Fibroblast of gingiva (primary cell): ENCODE measurements at places on chromosomes 11 and 22.
A peak's percentile ranks its signal among the peaks of the same experiment; 100 is the strongest.

DNA sequence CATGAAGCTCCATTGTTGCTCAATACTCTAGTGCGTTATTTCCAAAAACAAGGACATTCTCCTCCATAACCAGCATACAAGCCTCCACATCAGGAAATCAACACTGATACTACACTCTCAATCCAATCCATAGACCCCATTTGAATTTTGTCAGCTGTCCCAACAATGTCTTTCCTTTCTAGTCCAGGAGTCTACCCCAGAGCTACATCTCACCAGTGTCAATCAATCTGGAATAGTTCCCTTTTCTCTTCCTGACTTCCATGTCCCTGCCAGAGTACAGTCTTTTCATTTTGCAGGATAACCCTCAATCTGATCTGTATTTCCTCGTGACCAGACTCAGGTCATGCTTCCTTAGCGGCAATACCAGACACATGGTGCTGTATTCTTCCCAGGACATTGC is 43.0 kb downstream of the TCF20 start:
- no peak for DNase-seq

GRCh38 chr11:103789952-103790351 is 246.5 kb upstream of the DDI1 start:
- DNase-seq: peak; percentile 21

DNA sequence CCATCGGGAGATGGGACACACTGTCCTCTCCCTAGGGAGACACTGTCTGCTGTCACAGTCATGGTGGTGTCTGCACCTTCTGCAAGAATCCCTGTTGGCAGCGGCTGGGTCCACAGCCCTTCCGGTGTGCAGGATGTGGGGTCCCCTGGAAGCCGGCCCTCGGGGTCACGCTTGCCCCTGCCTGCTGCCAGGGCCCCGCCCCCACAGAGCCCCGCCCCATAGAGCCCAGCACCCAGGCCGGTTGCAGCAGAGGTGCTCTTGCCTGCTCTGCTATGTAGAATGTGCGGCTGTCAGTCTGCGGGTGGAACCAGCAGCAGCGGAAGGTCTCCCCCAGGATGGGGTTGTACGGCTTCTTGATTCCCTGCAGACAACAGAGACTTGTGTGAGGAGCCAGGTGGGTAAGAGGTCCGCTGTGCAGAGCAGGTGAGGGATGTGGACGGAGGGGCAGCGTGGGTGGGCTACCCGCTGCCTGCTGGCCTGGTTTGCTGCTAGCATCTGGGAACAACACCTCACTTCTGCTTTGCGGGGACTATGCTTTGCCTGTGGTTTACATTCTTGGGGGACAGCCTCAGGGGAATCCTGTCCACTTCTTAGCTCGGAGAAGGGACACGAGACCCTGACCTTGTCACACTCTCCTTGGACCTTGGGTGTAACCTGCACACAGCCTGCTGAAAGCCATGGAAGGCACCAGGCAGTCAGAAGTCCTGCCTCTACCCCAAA is 44.9 kb upstream of the CARS1 start:
- DNase-seq: no peak

GRCh38 chr11:39434466-39434865 is 2025.0 kb downstream of the LRRC4C start:
- DNase-seq: no peak

DNA sequence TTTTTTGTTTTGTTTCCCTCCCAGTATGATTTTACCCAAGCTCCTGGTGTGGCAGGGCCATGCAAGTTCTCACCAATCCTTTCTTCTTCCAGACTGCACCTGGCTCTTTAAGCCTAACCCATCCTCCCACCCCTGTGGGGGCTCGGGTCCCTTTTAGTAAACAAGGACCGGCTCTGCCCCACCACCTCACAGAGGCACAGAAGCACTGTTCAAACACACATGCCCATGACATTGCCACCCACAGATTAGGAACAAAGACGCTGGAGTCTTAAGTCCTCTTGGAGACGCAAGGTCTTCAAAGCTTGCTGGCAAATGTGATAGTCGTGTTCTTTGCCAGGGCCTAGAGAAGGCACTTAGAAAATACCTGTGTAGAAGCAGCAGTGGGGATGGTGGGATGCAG is 18.9 kb downstream of the UQCR10 start:
- DNase-seq: no peak

GRCh38 chr11:1863352-1864216 is 10.7 kb downstream of the LSP1 start:
- peak; percentile 90 for DNase-seq

GRCh38 chr11:93051186-93051585 is 81.7 kb downstream of the MTNR1B start:
- DNase-seq: peak; percentile 60

DNA sequence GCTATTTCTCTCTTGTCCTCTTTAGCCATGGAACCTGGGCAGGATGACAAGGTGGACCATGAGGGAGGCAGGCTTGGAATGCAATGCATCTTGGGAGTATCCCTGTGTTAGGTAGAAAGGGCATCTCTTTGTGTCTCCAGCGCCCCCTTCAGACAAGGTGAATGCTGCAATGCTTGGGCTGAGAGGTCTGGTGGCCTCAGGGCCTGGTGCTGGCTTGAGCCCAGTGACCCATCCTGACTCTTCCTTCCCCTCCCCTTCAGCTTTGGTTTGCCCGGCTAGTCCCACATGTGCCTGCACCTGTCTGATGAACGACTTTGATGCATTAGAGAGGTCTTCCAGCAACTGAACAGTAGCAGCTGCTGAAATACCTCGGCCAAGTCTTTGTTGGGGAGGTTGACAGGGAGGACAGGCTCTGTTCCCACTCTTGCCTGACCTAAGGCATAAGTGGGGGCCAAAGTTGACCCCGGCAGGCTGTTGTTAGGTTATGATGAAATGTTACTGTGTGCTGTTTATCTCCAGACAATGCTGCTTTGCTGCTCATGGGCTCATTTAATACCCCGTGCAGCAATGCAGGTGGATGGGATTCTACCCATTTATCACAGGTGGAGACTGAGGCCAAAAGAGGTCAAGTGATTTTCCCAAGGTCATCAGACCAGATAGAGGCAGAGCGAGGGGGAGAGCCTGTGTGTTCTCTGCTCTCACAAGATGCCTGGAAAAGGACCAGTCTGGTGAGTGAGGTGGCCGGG is 22.5 kb downstream of the MYO18B start:
- DNase-seq: no peak

DNA sequence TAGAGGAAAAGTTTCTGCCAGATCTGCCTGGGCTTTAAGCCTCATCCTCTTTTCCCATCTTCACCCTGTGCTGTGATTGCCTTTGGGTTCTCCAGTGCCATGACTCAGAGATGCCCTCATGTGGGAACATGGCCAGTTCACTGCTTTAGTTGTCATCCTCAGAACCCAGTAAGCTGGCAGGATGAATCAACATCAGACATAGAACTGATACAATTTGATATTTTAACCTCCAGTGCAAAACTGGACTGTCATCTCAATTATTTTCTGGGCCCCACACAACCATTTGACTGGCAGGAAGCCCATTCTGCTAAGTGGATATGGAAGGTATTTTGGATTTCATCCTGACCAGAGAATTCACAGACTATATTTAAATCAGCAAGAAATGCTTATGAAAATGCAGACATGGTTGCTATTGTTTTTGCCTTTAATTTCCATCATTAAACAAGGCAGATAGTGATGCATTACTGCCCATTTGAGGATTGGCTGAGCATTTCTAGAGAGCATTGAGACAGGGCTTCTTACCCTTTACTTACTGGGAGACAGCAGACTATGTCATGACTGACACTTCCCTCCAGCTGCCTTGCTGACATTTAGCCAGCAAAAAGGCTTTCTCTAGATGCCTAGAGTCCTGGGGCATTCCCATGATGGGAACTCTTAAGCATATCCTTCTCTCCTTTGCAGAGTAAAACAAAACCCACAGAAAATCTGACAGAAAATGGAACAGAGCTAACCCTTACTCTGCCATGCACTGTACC is 327.1 kb upstream of the MTNR1B start:
- DNase-seq: no peak

GRCh38 chr11:125519860-125520834 is 24.1 kb upstream of the FEZ1 start:
- no peak for DNase-seq

DNA sequence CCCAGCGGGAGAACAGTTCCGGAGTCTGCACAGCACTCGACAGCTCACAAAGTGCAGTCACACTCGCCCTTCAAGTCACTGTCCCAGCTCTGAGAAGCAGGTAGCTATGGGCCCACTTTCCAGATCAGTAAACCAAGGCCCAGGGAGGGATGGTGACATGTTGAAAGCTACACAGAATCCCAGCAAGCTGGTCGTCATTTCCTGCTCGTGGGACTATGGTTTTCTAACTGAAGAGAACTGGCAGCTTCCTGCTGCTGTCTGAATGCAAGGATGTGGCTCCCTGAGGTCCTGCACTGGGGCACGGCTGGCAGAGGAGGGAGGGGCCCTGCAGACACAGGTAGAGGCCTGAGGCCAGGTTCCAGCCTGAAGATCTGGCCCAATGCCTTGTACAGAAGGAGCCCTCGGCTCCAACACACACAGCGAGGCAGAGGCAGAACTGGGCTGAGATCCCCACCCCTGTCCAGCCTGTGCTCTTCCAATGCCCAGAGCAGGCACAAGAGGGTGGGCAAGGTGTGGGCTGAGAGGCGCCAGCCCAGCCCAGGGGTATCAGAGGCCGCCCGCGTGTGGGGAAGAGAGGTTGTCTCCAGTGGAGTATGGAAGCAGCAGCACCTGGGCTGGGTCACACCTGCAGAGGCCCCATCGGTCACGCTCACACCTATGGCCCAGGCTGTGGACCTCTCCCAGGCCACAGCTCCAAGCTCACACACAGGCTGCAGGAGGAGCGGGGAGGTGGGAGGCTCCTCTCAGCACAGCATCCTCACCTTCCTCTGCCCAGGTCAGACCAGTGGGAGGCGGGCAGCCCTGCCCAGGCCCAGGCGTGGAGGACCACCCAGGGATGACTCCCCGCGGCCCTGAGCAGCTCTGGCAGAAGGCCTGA is 119.2 kb downstream of the PHF21B start:
- DNase-seq: no peak

- no peak for DNase-seq
These were observed 9.4 kb upstream of the PLEKHB1 start for GRCh38 chr11:73637012-73637411.

- DNase-seq: no peak
These were observed 134.4 kb upstream of the NCAM1 start for GRCh38 chr11:112826788-112827187.
